Inflammatory macrophage treated with lipopolysaccharide for 1 hour (primary cell): ENCODE measurements at places on chromosomes 4 and X.

- no peak for DNase-seq
These were observed 145.6 kb upstream of the DCAF8L1 start for GRCh38 chrX:28126886-28127285.

GRCh38 chr4:57037982-57038604, 59.4 kb downstream of the POLR2B start:
- DNase-seq: peak; percentile 13

DNA sequence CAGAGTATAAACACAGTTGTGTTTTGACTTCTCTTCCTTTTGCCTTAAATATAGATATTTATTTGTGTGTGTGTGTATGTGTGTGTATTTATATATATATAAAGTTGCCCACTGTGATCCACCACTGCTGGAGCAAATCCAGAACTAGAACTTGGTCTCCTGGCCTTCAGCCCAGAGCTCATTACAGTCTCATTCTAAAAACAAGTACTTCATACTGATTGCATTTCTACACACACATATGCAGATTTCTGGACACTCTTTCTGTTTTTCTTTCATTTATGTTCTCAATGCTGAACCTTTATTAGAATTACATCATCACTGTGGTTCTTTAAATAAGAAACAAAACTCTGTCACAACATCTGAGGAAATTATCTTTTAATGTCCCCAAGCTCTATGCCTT, 381 bp downstream of the TXK start:
- no peak for DNase-seq

GRCh38 chr4:95180531-95181242, 368.1 kb downstream of the UNC5C start:
- no peak for DNase-seq

DNA sequence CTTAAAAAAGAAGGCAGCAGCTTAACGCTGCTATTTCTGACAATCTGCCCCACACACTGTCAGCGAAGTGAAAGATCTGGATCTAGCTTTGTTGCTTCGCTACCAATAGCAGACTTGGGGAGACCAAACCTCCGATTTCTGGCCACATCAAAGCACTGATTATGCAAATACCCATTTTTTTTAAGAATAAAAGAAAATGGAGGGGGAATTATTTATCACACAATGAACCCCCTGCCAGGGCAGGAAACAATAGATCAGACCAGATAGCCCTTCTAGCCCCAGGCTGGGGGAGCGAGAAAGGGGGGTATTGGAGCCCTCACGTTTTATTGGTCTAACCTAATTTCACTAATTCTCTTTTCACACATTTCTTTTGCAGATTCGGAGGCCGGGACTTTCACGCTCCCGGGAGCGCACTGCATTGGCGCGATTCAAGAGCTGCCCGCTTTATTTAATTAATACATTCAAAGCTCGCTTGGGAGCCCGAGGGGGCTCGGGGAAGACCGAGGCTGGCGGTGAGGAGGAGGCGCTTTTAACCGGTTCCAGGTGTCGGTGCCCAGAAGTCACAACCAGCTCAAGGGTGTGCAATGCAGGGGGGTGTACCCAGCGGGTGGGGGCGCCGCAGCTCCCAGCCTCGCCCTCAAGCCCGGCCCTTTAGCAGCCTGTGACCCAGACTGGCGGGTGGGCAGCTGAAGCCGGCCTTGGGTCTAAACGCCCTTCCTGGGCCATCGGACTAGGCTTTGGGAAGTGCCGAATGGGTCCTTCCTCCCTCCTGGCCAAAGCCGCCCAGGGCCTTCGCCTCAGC, 5.5 kb downstream of the NEUROG2 start:
- DNase-seq: no peak

DNA sequence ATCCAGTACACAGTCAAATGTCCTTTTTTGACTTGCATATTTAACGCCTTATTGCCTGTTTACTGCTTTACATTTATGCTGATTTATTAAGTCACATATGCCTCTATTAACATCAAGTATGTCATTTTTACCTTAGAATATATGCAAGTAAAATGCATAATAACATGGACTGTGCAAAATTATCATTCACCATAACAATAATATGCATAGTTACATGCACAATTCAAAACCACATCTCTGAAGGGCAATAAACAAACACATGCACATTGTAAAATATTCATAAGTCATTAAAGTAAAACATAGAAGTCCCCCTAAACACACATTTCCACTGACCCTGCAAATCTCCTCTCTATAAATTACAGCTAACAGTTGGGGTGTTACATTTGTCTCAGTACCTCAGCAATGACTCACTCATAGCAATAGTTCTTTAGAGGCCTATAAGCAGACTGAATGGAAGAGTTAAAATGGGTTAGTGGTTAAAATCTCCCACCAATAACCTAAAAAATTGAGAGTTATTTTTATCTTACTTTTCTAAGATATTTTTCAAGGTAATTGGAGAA, 61.1 kb downstream of the ADAMTS3 start:
- no peak for DNase-seq

- no peak for DNase-seq
These were observed 402.4 kb upstream of the NDST4 start for GRCh38 chr4:115515772-115516171.

- no peak for DNase-seq
These were observed 178.6 kb downstream of the ADAMTS3 start for GRCh38 chr4:72390409-72390808.

- no peak for DNase-seq
These were observed 124.1 kb downstream of the AFAP1 start for GRCh38 chr4:7815562-7815961.

- no peak for DNase-seq
These were observed 23.4 kb downstream of the PNMA6E start for GRCh38 chrX:153377727-153378126.

GRCh38 chrX:97936296-97936695, 1052.6 kb downstream of the RPA4 start:
- no peak for DNase-seq

DNA sequence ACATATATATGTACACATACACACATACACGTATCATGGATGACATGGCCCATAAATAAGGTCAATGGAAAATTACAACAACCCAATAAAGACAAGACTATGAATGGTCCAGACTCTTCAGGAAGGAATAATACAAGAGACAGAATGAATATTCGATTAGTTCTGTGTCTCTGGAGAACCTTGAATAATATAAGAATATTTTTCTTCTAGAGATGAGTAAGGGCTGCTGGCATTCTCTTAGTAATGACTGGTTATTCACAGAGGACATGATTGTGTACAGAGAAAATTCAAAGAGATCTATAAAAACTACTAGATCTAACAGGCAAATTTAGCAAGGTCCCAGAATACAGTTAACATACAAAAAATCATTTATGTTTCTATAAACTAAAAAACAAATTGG, 23.3 kb downstream of the SPIN4 start:
- DNase-seq: no peak

DNA sequence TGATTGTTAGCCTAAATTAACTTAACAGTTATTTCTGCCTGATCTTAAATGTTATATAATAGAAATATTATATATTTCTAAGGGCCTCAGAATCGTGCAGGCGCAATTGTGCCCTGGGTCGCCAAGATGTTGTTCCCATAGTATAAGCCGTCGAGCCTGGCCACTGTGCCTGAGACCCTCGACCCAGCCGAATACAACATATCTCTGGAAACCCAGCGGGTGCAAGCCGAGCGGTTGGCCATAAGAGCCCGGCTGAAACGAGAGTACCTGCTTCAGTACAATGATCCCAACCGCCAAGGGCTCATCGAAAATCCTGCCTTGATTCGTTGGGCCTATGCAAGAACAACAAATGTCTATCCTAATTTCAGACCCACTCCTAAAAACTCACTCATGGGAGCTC, 549.8 kb downstream of the KCTD8 start:
- no peak for DNase-seq

- peak; percentile 2 for DNase-seq
These were observed 26.1 kb downstream of the KLHL34 start for GRCh38 chrX:21632027-21632426.

GRCh38 chr4:71198958-71199357, 139.9 kb upstream of the SLC4A4 start:
- DNase-seq: no peak

DNA sequence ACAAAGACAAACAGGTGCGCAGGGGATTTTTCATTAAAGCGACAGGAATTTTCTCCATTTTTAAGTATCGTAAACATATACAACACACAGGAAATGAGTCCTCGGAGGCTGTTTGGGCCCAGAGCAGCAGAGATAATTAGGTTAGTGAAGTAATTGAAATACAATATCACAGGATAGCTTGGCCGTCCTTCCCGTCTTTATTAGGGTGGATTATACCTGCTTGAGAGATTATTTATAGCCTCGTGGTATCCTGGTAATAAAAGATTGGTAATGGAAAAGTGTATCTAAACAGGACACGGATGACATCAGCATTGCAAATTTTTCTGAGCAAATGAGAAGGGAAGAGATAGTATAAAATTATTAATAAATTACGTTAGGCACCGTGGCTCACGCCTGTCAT, 68.2 kb downstream of the CRLF2 start:
- DNase-seq: no peak

GRCh38 chr4:168451331-168451730, 29.0 kb downstream of the DDX60L start:
- peak; percentile 53 for DNase-seq

DNA sequence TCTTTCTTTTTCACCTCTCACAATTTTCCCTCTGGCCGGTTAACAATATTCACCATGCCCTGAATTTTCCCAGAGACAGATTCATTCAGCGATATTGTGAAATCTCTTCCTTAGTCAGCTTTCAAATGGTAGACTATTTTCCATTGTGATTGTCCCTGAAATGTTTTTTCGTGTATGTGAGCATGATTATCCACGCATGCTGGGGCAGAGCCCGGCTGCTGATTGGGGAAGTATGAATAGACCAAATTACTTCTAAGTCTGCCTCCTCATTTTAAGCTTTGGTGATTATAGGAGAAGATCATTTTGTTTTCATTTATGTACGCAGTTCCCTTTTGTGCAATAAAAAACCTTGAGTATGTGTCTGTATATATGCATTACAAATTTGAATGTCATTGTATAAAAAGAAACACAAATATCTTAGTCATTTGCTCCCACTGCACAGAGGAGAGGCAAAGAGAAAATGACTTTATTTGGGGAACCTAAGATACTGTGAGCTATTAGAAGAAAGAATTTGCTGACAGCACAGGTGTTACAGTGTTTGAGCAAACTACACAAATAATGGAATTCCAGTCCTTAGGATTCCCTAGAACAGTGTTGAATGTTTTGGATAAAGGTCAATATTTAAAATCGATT, 11.3 kb downstream of the DTHD1 start:
- no peak for DNase-seq

DNA sequence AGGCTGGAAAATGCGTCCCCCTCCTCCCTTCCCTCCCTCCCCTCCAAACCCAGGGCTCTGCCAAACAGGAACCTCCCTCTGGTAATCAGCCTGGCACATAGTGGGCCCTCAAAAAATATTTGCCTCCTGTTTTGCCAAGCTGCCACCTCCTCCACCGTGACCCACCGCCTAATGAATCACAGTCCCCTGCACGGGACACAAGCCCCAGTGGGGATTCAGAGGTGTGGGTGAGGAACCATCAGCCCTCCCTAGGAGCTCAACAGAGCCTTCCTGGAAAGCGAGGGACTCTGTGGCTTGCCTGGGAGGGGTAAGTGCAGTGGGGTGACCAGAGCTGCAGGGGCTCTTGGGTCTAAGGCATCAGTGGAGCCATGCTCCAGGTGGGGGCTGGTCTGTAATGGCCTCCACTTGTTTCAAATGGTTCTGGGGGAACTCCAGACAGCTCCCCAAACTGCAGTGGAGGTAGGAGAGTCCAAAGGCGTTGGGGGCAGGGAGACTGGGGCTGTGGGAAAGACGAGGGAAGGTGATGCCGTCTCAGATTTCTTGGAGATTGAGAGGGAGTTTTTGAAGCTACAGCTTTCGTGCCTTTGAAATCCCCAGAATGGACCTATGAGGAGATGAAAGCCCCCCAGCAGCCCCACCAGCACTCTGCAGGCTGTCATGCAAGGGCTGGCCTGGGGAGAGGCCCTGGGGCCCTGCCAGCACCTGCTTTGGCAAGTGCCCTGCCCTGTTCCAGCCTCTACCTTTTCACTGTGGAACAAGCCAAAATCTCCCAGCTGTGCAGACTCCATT, 1.0 kb upstream of the PPP2R2C start:
- no peak for DNase-seq

DNA sequence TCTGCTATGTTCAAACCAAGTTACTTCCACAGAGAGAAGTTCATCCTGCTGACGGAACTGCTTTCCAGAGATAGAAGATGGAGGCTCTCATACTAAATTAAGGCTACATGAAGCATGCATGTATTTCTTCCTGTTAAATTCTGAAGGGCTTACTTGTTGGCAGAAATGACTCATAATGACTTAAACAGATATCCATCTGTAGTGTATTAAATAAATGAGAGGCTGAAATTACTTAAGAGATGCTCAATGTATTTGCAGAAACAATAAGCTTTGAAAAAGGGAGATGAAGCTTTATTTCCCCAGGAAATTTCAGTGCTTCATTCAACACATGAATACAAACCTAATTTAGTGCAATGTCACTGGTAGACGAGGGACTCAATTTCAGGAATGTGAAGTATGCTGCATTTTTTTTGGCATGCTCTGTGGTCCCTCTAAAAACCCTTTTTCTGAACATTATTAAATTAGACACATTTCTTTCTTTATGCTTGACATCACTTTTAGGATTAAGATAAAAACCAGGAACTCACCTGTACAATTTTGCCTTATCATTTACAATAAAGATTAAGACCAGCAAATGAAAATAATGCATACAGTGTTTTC, 759.1 kb upstream of the POU3F4 start:
- DNase-seq: no peak

GRCh38 chr4:110629214-110629754, 6.4 kb upstream of the PITX2 start:
- no peak for DNase-seq

- no peak for DNase-seq
These were observed 934.5 kb upstream of the TENM3 start for GRCh38 chr4:181308476-181309312.

- DNase-seq: no peak
These were observed 80.6 kb upstream of the CD99 start for GRCh38 chrX:2610246-2611170.

- DNase-seq: no peak
These were observed 3.2 kb downstream of the SLITRK2 start for GRCh38 chrX:145820825-145821224.

GRCh38 chrX:100449696-100450608, 39.9 kb upstream of the PCDH19 start:
- no peak for DNase-seq

GRCh38 chrX:42948723-42949657, 171.0 kb upstream of the PPP1R2C start:
- no peak for DNase-seq

- no peak for DNase-seq
These were observed 222.6 kb upstream of the PCDH18 start for GRCh38 chr4:137754652-137755471.

- DNase-seq: peak; percentile 72
These were observed 13.9 kb upstream of the PLAC8 start for GRCh38 chr4:83128240-83128929.

- no peak for DNase-seq
These were observed 160.8 kb upstream of the LNX1 start for GRCh38 chr4:53752124-53752523.

DNA sequence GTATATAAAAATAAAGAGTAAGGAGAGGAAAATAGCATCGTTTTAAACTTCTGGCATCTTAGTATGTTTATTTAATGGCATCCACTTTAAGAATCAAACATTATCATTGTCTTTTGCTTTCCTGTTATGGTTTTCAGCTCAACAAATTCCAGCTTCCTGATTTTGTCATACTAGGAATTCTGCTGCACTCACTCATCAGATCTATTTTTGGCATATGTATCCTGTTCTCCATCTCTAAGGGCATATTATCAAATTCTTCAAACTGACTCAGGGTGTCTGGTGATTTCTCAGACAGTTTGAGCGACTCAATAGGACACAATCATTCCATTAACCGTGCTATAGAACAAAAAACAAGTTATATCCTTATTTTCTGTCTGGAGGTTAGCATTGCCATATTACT, 248.5 kb upstream of the DIAPH2 start:
- DNase-seq: no peak
